ENCODE measurements at places on chromosomes 5 and 9. TPM values are rescaled to one million over a fixed set of nuclear protein-coding genes. Genes with fewer than 3 reads are reported as not detected.

GRCh38 chr5:124887223-124887622, 140.8 kb upstream of the ZNF608 start:
- no peak for DNase-seq

DNA sequence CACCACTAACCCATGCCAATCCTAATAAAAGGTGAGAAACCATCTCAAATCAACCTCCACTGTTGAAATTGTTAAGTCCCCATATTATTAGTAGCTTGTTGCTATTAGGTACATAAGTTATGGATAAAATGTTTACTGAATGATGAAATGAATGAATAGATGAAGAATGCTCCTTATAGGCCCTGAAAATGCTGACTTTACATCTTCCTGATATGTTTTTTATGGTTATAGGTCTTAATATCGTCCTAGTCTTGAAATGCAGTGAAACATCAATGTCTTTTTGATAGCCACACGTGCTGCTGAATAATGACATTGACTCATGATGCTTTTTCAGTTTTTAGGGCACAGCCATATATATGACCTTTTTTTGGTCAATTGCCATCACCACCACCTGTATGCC, 277.7 kb downstream of the SAXO1 start:
- DNase-seq = no peak

GRCh38 chr5:141783947-141784296, 94.3 kb downstream of the PCDH1 start:
- no peak for DNase-seq

Gene ENG
- 26.5 TPM for total RNA-seq

DNA sequence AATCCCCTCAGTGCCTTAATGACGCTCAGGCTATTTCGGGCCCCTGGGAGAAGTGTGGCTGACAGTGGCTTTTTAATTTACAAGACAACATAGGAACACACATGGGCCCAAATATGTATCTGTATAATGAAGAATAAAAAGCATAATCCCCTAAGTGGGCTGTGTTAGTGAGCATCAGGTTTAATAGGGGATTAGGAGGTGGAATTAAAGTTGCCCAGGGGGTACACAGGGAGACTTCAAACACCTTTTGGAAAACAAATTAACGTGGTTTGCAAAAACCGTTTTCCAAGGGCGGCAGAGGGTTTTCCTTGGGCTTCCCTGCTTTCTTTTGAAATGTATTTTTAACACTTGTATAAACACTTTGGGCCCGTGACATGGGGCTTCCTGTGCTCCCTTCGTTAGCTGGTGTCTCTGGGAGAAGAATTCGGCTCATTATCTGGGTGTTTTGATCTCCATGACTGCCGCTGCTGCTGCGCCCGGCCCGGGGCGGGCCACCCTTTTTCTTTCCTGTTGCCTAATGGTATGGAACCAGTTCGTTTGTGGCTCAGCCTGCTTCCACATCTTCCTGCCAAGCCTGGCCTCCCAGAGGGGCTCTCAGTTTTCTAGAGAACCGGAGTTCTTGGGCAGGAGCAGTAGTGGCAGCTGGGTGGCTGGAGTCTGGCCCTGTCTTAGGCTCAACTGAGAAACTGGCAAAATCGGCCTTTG, 173.0 kb downstream of the MACROH2A1 start:
- DNase-seq = no peak

DNA sequence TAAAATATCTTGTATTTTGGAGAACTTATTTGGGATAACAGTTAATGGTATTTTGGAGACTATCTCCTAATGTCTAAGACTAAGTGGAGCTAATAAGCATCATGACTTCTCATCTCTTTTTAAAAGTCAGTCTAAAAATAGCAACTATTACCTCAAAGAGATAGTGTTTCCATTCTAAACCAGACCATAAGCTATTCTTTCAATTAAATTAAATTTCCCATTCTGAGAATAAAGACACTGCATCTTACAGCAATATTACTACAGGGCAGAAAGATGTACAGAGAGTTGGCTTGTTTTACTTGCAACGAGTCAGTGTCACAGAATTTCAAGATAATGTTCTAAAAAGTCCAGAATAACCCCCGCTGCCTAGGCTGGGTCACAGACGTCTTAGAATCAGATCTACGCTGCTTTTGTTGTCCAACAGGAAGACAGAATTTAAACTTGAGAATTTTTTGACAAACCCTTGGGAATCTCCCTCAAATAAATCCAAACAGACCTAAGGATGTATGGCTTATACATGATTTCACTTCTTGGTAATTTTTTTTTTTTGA, 98.9 kb downstream of the USP20 start:
- DNase-seq = no peak

Gene SPARC
- total RNA-seq = 178 TPM

- DNase-seq = no peak
Measured at GRCh38 chr5:6705959-6706358, 7.3 kb upstream of the TENT4A start.

Gene KCNV2
- total RNA-seq = not detected

- DNase-seq = no peak
Measured at GRCh38 chr9:120985819-120986222, 59.2 kb upstream of the TRAF1 start.

DNA sequence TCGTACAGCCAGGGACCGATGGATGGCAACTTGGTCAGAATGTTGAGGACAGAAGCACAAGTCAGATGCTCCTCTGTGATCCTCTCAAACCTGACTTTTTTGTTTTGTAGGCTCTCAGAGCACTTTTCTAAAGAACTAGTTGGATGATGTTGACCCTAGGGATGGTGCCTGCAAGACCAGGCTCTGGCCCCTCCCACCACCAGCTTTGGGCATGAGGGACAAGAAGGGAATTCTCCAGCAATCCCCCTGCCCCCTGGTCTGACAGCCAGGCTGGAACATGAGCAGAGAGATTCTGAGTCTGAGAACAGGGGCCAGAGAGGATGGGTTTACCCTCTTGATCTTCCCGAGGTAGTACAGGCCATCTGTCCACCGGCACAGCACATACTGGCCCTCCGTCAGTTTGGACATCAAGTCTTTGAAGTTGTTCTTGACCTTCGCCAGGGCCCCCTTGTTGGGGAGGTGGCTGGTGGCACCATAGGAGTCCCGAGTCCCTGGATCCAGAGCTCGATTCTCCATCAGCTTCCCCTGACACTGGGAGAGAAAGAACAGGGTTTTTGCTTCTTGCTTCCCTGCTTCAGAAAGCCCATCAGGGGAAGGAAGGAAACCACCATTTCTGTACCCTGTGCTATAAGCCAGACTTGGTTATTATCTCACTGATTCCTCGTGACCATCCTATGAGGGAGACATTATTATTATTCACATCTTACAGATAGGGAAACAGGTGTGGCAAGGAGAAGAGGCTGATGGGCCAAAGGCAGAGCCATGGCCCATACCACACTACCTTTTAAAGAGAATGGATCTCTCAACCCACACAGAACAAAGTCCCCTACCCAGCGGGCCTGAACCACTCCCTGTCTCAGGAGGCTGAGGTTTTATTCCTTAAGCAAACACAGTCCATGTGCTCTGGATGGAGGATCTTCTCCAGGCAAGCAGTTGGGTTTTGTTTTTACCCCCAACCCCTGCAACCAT, 2.5 kb downstream of the PHF19 start:
- DNase-seq = no peak
